HS-5 (cell line): ENCODE measurements at places on chromosomes 2 and 18.

DNA sequence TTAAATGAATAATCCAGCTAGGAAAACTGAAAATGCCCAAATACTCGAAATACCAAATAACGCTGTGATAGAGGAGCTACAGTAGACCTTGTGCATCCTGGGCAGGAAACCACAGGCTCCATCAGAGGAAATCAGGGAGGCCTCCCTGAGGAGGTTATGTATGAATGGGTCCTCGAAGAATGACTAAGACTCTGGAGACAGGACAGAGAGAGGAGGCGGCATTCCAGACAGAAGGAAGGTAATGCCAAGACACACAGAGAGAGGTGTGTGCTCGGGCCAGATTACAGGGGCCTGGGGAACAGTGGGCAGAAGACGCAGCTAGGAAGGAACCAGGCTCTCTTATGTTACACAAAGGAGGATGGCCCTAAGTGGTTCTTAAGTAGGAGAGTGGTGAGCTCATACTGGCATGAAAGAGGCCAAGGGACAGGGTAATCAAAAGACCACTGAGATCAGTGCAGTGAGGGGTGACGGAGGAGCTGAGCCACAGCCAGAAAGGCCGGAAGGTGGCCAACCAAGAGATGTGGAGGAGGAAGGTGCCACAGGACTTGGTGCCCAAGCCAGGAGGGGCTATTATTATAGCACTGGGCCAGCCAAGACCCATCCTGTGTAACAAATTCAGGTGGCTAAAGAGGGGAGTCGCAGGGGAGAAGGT lies 9.9 kb downstream of the ST3GAL5 start:
- no peak for DNase-seq

DNA sequence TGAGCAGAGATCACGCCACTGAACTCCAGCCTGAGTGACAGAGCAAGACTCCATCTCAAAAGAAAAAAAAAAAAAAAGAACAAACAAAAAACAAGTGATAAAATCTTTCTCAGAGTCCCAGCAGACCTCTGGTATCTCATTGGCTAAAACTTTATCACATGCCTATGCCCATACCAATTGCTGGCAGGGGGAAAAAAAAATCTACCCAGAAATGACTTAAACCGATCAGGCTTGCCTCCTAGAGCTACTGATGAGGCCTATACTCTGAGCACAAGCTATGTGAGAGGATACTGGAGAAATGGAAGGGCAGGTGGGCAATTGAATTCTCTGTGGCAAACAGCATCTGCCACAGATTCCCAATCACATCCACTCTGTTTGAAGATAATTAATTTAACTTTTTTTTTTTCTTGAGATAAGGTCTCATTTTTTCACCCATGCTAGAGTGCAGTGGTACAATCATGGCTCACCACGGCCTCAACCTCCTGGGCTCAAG lies 49.0 kb downstream of the FBXO36 start:
- no peak for DNase-seq

DNA sequence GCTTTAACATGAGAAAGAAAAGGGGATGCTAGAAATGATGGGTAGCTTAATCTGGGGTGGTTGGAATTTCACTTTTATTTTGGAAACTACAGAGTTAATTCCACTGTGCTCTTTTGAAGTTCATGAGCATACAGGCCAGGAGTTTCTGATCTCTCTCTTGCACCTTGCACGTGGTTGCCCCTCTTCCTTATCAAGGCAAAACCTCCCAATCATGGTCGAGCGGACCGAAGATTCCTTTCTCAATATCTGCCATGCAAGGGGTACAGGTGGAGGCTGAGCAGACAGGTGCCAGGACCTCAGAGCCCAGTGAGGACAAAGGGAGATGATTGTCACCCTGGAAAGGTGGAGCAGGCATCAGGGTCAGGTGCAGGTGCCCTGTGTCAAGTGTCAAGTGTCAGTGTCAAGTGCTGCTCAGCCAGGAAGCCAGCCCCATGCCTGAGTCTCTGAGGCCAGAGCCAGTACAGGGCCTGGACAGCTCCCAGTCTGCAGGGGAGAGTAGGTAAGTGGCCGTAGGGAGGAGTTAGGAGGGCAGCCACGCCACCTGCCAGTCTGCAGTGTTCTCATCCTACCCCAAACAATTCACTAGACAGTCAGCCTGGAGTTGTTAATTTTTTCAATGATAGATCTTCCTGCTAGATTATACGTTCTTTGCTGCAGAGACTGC lies 42.2 kb downstream of the LPIN1 start:
- DNase-seq, result no peak

DNA sequence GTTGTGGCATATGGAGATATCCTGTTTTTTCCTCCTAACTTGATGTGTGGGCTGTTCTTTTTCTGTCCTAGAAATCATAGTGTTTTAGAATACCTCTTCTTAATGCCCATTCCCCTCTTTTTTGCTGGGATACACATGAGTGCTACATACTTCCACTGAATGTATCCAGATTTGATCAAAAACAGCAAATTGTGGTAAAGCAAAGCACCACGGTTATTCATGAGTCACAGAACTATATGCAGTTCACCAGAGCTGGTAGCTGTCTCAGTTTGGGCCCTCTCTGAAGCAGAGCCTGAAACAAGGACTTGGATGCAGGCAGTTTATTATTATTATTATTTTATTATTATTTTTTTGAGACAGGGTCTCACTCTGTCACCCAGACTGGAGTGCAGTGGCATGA lies 69.9 kb upstream of the CTLA4 start:
- no peak for DNase-seq
